ENCODE measurements at places on chromosomes 11 and 22.

DNA sequence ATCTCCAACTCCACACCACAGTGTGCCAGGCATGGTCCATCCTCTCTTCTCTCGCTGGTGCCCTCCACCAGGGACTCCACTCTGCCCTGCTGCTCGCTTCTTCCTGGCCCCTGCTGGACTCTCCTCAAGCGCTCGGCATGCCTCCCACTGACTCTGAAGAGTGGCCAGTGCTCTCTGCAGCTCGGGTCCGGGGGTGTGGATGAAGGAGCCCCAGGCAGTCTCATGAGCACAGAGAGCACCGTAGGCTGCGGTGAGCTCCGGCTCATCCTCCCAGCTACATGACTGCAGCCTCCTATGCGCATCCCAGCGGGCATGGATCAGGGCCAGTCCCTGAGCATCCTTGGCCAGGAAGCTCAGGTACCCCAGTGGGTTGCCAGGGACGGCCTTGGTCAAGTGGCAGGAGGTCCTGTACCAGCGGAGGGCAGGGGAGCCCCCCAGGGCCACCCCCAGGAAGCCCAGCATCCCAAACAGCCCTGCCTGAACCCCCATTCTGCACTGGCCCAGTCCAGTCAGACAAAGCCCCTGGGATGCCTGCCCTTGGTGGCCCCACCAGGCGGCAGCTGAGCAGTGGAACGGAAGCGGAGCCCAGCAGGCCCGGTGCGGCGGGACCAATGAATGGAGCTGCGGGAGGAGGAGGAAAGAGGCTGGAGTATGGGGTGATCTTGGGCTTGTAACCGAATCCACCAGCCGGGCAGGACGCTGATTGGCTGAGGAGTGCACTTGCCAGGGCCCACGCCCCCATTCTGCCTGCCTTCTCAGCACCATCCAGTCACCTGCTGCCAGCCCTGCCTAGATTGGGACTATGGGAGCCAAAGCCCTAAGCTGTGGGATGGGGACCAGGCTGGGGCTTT lies at the start of gene PLA2G3:
PLA2G3 (minus strand) TSS at position 643 of the 851 bp plus-strand sequence; CDS start at position 489, 154 bp downstream.
- peak; percentile 54 for DNase-seq

DNA sequence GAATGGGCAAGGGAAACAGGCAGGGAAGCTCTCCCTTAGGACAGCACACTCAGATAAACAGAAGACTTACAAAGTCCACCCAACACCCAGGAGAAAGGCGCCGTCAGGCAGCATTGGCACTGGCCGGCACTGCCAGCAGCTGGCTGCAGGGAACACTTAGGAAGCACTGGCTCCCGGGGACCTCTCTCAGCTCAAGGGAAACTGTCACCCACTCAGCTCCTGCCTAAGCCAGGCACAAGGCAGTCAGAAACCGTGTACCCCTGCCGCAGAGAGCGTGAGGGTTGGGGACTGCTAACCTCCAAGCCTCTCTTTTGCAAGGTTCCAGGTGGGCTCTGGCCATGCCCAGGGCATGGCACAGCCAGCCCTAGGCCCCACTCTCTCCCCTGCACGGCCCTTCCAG lies 64.7 kb downstream of the DGCR2 start:
- DNase-seq: no peak

GRCh38 chr11:111540114-111540936 lies at the start of gene LAYN:
Gene LAYN (plus strand): TSS chr11:111540720. CDS start chr11:111540844, 124 bp downstream.
- DNase-seq: peak; percentile 91

- peak; percentile 87 for DNase-seq
Observed at GRCh38 chr22:24155627-24156140, 25.6 kb upstream of the SUSD2 start.

All from astrocyte of the hippocampus (primary cell).